Peyer's patch (tissue), 4 donors: ENCODE measurements at places on chromosomes 7 and 10. TPM values are rescaled to one million over a fixed set of nuclear protein-coding genes. Genes with fewer than 3 reads are reported as not detected.

DNA sequence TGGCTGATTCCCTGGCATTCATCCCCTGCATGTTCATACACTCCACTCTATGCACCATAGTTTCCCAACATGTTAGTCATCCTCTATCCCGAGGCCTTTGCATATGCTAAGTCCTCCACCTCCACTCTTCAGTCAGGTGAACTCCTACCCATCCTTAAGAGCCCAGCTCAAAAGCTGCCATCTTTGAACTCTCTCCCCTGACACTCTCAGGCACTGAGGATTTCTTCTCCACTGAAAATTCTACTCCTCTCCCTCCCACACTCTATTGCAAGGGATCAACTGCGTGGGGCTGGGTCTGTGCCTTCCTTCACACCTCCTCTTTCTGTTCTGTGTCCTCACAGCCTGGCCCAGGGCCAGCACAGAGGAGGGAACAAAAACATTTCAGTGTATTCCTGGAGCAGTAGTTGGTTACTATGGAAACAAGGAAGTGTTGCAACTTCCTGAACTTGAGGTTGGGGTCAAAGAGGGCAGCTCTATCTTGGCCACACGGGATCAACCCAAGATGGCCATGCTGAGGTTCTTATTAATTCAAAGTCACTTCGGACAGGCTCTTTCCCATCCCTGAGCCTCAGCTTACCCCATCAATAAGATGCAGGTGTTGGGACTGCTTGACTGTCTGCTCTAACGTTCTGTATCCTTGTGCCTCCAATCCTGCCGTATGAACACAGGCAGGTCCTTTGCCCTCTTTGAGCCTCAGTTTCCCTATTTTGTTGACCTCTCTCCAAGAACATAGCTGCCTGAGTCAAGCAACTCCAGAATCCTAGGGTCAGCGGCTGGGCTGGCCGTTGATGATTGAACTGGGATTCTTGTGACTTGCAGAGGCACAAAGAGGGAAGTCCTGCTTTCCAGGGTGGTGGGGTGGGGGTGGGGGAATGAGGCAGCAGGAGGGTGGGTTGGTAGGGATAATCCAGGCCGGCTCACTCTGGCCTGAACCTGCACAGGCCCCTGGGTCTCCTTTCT, 15.5 kb downstream of the ZMIZ1 start:
- DNase-seq = peak; percentile 61
- peak overlapping the region; percentile 77 for H3K27ac ChIP-seq
- no peaks in the 10 kb centered on the region for H3K27me3 ChIP-seq
- peak overlapping the region; percentile 0 for H3K4me3 ChIP-seq
- peaks cover 14% of the 10 kb centered on the region for H3K4me1 ChIP-seq
- H3K36me3 ChIP-seq = no peaks in the 10 kb centered on the region

DNA sequence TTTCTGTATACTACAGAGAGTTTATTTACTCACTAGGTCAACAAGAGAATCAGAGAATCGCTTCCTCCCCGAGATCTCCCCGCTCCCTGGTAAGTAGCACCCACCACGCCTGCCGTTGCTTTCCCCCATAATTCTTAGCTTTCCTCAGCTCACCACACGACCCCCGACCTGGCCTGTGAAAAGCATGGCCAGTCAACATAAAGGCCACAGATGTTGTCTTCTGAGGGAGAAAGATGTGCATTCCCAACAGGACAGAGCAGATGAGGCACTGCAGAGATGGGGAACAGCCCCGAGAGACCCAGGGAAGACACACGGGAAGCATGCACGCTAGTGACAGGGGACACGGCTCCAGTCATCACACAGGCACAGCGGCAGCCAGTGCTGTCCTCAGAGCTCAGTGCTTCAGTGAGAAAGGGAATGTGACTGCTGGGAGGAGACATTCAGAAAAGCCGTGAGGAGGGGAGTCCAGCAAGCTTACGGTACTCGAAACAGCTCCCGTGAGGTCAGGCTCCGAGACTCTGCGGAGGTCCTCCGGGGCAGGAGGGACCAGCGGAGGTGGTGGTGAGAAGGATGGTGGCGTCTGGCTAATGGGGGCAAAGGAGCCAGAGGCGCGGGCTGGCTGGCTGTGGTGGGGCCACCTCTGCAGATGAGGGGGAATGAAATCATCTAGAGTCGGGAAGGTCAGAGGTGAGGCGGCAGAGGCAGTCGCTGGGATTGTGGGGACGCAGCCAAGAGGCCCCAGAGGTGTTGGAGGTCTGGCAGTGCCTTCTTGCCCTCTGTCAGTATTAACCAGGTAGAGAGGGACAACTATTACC, 123.4 kb upstream of the PDLIM1 start:
- no peak overlapping the region for H3K4me3 ChIP-seq
- peaks cover 7% of the 10 kb centered on the region for H3K36me3 ChIP-seq
- H3K4me1 ChIP-seq = no peaks in the 10 kb centered on the region
- H3K27me3 ChIP-seq = no peaks in the 10 kb centered on the region
- peak overlapping the region; percentile 36 for H3K27ac ChIP-seq

DNA sequence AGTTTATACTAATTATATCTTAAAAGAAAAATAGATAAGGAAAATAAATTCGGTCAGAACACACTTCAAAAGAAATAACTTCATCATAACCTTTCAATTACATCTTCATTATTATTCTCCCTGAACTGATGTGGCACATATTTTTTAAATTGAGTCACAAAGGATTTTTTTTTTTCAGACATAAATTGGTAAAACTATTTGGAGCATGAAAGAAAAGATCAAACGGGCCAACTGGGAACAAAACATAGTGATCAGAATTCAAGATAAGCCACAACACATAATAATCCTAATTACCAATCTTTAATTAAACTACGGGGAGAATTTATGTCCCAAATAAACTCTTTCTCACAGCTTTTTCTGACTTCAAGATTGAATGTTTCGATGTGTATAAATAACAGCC, 258.2 kb upstream of the MAGI2 start:
- H3K36me3 ChIP-seq = no peaks in the 10 kb centered on the region
- H3K4me3 ChIP-seq = no peak overlapping the region
- no peaks in the 10 kb centered on the region for H3K4me1 ChIP-seq
- DNase-seq = no peak

DNA sequence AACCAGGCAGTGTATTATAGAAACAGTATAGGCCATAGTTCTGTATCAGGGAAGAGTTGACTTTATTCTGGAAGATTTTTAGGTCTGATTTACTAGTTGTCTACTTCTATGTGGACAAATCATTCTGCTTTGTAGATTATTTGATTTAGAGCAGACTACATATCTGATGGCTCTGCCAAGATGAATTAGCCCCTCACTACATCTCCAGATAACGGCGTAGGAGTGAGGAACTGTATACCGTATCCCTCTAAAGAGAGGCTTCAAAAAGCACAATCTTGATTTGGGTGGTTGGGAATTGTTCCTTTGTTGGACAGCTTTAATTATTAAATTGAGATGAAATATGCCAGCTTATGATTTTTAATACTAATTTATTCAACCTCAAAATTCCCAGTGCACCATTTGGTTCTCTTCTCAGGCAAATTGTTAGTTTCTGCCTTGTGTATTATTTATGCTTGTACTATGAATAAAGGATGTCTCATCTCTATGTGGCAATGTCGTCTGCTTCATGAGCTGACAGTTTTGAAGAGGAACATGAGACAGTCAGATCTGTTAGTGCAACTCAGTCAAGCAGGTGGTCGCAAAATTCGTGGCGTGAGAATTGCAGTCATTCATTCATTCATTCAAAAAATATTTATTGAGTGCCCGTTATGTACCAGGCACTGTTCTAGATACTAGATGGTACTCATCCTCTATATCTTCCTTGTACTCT, 422.8 kb downstream of the EXOC4 start:
- DNase-seq = no peak
- no peaks in the 10 kb centered on the region for H3K36me3 ChIP-seq

DNA sequence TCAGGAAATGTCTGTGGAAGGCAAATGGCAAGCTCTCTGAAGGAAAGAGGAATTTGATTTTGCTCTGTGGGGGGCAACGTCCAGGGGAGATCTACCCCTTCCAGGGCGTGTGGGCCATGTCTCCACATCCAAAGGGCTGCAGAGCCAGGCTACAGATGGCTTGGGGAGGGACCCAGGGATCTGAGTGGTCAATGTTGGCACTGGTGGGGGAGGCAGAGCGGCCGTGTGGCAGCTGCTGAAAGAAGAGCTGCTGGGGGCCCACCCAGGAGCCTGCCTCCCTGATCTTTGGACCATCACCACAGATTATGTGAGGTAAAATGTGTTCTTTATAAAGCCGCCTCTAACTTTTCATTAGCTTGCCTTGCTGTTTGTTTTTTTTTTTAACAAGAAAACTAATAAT, 144.1 kb downstream of the HERPUD2 start:
- no peak overlapping the region for H3K4me3 ChIP-seq

DNA sequence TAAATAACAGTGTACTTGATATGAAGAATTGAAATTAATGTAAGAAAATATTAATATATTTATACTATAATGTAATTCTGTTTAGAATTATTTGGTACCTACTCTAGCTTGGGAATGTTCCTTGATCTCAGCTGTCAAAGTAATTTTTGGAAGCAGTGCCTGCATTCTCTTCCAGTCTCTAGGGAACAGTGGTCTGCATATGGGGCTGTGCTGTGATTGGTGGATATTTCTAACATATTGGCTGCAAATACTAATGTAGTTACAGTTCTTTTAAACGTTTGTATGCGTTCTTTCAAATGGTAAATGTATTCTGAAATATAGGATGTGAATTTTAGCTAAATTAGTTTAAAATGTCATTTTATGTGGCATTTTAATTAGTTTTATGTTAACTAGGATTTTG, 87.2 kb downstream of the PHF14 start:
- no peak overlapping the region for H3K27ac ChIP-seq
- H3K4me1 ChIP-seq = no peaks in the 10 kb centered on the region
- no peak overlapping the region for H3K4me3 ChIP-seq
- DNase-seq = no peak
- H3K27me3 ChIP-seq = no peaks in the 10 kb centered on the region

DNA sequence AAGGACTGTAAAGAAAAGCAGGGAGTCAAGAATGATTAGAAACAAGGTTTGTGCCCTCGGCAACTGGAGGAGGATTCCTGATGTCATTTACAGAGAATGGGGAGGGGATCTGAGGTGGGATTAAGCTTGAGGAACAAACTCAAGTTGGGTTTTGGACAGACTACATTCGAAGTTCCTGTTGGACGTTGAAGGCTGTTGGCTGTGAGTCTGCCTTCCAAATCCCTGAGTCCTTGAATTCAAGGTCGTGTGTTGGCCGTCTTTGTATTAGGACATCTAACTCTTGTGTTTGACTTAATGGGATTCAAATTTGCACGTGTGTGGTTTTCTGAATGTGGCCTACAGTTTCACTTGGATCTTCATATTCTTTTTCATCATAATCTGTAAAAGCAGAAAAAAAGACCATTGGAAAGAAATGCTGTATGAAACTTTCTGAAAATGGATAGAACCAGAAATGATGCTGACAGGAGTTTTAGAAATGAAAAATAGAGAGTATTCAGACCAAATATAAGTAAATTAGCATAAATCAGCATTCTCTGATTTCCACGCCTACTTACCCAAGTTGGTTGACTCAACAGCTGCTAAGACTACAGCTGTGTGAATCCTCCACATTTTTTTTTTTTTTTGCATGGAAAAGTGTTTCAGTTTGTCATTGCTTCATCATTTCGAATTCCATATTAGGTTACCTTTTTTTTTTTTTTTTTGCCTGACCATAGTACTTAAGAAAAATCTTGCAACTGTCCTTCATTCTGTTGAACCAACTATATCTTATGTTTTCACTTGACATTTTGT, 94.8 kb downstream of the KIAA1217 start:
- H3K27me3 ChIP-seq = no peaks in the 10 kb centered on the region
- no peak overlapping the region for H3K4me3 ChIP-seq
- no peak for DNase-seq
- no peaks in the 10 kb centered on the region for H3K36me3 ChIP-seq
- no peak overlapping the region for H3K27ac ChIP-seq

DNA sequence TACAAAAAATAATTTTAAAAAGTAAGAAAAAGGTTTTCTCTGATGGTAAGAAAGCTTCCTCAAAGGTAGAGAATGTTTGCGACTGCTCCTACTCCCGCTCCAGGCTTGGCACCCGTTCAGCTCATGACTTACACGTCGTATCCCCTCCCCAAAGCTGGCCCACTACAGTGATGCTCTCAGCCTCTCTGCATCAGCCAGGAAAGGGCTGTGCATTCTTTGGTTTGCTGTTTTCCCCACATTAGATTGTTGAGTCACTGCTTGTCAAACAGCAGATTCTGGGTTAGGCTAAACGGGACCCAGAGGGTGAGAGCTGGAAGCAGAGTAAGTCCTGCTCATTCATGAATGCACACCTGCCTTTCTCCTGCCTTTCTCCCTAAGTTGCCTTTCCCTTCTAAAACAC, 54.7 kb upstream of the NMT2 start:
- H3K36me3 ChIP-seq = no peaks in the 10 kb centered on the region
- H3K4me1 ChIP-seq = no peaks in the 10 kb centered on the region
- no peaks in the 10 kb centered on the region for H3K27me3 ChIP-seq
- no peak for DNase-seq
- no peak overlapping the region for H3K27ac ChIP-seq

The ADAM12 gene
- 1.1 TPM for total RNA-seq

The NKX1-2 gene
- total RNA-seq = not detected
